Lung microvascular endothelial cell (primary cell): ENCODE measurements at places on chromosomes 2 and 18. TPM values are rescaled to one million over a fixed set of nuclear protein-coding genes. Genes with fewer than 3 reads are reported as not detected.

- DNase-seq = no peak
These were observed 31.0 kb upstream of the REV1 start for GRCh38 chr2:99520813-99521212.

GRCh38 chr2:96882906-96883305 lies 13.0 kb upstream of the SEMA4C start:
- DNase-seq = no peak

DNA sequence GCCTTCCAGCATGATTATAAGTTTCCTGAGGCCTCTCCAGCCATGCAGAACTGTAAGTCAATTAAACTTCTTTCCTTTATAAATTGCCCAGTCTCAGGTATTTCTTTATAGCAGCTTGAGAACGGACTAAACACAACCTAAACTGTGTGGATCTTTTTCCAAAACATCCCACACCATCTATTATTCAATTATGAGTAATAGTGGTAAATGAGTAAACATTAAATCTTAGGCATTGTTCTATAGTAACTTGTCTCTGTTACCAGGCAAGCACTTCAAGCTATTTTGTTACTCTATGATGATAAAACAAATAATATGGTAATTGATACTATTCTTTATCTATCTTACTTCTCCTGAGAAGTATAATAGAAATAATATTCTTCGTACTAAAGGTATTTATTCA lies 536.9 kb upstream of the CHAC2 start:
- DNase-seq = no peak

- peak; percentile 14 for DNase-seq
These were observed 57.5 kb downstream of the MYL12B start for GRCh38 chr18:3319399-3319798.

- DNase-seq = no peak
These were observed 21.3 kb downstream of the SLC66A2 start for GRCh38 chr18:79930020-79930642.

Gene ZBTB7C
- total RNA-seq = under 0.01 TPM in 1 of 2 replicates, not detected in the other

Gene RGPD8
- total RNA-seq = 2.4 and 7.1 TPM in 2 replicates

Gene LYG2
- not detected in 2 replicates for total RNA-seq
